ENCODE measurements at places on chromosomes 1 and 21.

DNA sequence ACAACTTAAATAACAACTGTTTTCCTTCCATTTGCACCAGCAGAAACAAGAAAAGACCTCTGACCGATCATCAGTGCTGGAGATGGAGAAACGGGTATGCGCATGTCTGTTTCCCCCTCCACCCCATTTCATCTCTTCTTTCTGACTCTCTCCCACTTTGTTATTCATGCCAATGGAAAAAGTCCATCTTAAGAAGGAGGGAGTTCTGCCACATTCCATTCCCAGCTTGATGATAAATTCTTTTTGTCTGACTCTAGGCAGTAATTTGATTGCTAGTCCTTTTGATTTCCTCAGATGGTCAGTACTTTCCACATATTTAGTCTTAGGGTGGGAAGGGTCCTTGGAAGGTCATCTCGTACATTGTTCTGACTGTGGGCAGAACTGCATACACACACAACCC is 142.5 kb downstream of the SYT2 start:
- no peak for DNase-seq

- peak; percentile 15 for DNase-seq
These were observed 38.2 kb downstream of the MATN1 start for GRCh38 chr1:30684881-30685795.

DNA sequence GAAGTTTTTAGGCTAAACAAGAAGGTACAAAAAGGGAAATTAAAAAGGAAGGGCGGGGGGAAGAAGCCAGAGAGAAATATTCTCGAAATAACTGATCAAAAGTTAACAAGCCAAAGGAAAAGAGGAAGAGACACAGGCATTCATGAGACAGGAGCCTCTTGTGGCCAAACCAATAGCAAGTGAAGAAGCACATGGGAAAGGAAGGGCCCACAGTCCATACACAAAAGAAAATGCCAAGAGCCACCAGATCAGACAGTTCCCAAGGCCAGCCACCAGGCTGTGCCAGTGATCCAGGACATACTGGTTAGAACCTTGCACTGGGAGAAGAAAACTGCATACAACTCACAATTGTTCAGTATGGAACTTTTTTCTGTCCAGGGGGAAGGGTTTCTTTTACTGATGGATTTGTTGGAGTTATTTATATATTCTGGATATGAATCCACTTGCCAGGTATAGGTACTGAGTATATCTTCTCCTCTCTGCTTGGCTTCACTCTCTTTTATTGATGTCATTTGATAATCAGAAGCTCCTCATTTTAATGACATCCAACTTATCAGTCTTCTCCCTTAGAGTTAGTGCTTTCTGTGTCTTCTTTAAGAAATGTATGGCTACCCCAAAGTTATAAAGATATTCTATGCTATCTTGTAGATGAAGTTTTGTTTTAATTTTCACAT is 76.8 kb downstream of the CD46 start:
- DNase-seq: peak; percentile 78

- DNase-seq: no peak
These were observed 43.1 kb upstream of the KANK4 start for GRCh38 chr1:62362061-62362917.

DNA sequence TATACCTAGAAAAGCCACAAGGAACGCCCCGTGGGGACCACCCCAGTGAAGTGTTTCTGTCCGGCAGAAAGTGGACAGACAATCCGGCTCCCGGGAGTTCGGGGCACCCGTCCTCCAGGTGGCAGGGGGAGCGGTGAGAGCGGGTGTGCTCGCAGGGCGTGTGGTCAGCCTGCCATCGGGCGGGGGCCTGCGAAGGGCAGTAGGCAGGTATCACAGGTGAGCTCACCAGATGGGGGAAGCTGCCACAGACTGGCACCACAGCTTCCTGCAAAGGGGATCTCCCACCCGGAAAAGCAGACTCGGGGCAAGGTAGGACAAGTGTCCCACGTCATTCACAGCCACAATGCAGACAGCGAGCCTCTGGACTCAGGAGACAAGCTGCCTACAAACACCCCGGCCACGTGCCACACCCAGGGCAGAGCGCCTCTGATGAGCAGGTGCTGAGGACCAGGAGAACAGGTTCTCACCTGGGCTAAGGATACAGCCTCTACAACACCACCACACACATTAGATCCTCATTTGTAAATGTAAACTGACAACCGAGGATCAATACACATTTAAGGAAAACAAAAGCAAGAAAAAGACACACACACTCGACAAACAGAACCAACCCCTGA is 36.4 kb downstream of the VPS26C start:
- no peak for DNase-seq

DNA sequence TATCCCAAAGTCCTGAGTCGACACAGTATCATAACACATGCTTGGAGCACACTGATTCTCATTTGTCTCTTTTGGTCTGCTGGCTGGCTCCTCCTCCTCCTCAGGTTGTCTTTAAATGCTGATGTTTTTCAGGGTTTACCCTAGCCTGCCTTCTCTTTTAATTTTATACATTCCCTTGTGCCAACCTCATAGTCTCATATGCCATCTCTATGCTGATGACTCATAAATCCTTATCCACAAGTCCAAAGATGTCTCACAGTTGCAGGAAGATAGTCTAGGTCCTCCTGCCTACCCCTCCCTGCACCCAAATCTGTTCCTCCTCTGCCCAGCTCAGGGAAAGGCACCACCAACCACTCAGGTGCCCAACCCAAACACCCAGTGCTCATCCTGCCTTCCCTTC is 108.3 kb downstream of the SIPA1L2 start:
- no peak for DNase-seq

DNA sequence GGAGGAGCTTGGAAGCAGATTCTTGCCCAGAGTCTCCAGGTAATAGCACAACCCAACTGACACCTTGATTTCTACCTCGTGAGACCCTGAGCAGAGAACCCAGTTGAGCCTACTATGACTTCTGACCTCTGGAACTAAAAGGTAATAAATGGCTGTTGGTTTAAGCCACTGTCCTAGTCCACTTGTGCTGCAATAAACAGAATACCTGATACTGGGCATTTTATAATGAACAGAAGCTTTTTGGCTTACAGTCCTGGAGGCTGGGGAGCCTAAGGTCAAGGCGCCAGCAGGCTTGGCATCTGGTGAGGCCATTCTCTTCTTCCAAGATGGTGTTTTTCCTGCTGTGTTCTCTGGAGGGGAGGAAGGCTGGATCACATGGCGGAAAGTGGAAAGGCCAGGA is 39.9 kb upstream of the TP53BP2 start:
- DNase-seq: no peak

GRCh38 chr21:33836408-33836807 is 79.2 kb downstream of the ATP5PO start:
- DNase-seq: no peak

- DNase-seq: no peak
These were observed 148.9 kb upstream of the RUNX1 start for GRCh38 chr21:35197992-35198431.

GRCh38 chr1:183696981-183697380 is 43.9 kb upstream of the APOBEC4 start:
- no peak for DNase-seq

DNA sequence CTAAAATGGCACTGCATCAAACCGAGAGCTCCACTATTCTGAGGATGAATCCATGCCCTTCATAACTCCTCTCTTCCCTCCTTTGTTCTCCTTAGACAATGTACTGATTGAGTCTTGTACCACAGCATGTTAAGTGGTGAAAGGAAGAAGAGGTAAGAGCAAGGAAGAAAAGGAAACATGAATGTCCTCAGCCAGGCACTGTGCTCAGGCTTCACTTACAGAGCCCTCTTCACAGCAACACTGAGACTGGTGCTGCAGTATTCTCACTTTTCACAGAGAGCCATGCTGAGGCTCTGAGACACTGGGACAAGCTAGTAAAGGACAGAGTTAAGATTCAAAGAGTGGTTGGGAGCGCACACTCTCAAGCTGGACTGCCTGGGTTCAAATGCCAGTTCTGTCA is 143.5 kb downstream of the AKT3 start:
- DNase-seq: no peak

- DNase-seq: no peak
These were observed 472.0 kb downstream of the SMYD3 start for GRCh38 chr1:246035060-246035541.

DNA sequence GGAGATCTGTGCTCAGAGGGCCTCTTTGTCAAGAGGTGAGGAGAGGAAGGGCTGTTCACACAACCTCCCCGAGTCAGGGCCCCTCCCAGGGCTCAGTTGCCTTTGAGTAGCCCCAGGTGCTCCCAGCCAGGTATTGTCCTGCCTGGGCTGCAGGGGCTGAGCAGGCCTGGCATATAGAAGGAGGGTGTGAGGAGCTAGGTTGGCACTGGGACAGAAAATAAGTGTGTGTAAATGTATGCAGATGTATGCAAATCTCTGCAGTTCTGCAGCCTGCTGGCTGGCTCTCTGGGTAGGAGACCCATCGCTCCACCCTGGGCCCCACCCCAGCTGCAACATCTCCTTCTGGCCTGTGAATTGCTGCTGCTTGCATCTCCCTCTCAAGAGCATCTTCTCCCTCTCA is 52.4 kb downstream of the NAV1 start:
- DNase-seq: no peak

GRCh38 chr1:161099090-161099802 is 1.1 kb downstream of the KLHDC9 start:
- no peak for DNase-seq

DNA sequence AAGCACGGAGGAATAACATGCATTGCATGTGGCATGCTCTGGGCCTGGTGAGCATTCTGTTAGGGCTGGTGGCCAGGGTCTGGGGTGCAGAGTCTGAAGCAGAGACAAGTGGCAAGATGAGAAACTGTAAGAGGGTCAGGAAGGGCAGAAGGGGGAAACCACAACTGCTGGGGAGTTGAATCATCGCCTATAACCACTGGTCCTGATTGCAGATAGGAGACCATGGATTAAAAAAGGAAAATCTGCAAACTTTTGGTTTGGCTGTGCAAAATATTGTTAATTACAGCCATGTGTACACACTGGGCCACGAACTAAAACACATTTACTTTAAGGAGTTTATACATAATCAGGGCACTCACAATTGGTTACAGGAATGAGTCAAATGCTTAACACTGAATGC is 76.6 kb downstream of the TGFBR3 start:
- no peak for DNase-seq

DNA sequence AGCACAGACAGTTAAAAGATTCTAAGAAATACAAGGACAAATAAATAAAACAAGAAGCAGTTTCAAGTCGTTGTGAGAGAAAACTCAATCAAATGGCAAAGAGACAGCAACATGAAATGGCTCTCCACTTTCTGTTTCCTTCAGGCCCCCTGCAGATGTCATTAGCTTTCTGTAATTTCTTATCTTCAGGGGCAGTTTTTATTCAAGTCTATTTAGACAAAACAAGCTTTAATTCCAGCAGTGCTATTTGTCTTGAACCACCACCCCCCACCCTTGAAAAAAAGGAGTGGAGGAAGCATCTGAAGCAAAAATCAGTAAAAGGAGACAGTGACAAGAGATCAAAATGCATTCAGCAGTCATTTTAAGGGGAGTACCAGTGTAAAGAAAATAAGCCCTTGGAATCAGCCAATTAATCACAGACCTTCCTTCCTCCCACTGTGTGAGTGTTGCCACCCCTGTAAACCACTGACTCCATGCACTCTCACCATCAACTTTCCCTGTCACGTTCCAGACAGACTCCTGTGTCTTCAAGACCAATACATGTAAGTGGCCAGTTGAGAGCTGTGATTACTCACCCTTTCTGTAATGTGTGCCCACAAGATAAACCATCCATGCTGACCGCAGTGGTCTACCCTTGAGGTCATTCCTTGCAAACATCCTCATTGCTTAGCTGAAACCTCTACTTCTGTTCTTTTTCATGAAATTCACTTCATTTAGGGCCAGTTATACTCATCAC is 136.1 kb upstream of the HOOK1 start:
- no peak for DNase-seq

DNA sequence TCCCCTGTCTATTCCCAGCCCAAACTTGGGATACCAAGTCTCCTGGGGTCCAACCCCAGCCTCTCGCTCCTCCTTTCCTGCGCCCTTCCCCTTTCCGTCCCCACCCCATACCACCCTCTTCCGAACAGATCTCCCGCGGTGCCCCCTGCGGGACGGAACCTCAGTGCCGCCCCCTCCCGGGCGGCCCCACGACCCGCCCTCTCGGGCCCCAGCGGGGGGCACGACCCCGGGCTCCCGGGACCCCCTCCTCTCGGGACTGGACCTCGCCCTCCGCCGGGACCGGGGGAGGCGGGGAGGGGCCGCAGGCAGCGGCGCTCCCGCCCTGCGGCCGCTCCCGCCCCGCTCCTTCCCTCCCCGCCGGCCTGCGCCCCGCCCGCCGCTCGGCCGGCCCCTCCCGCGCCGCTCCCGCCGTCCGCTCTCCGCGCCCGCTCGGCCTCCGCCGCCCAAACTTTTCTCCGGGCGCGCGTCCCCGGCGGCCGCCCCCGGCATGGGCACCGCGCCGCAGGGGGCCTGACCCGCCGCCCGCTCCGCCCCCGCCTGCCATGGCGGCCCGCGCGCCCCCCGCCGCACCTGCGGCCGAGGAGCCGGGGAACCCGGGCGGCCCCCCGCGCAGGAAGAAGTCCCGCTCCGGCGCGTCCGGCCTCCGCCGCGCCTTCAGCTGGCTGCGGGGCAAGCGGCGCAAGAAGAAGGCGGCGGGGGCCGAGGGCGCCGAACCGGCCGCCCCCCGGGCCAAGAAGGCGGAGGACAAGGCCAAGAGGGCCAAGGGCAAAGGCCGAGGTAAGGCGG is 39.0 kb upstream of the SYNC start:
- no peak for DNase-seq

GRCh38 chr1:42173155-42173933 is 8.8 kb upstream of the GUCA2A start:
- peak; percentile 60 for DNase-seq

Measured in CD4-positive, alpha-beta T cell treated with Interleukin-10 for 1 hour (primary cell).